ENCODE measurements at places on chromosomes 2 and 18.

- DNase-seq = no peak
These were observed 17.2 kb upstream of the GYPC start for GRCh38 chr2:126638746-126639145.

DNA sequence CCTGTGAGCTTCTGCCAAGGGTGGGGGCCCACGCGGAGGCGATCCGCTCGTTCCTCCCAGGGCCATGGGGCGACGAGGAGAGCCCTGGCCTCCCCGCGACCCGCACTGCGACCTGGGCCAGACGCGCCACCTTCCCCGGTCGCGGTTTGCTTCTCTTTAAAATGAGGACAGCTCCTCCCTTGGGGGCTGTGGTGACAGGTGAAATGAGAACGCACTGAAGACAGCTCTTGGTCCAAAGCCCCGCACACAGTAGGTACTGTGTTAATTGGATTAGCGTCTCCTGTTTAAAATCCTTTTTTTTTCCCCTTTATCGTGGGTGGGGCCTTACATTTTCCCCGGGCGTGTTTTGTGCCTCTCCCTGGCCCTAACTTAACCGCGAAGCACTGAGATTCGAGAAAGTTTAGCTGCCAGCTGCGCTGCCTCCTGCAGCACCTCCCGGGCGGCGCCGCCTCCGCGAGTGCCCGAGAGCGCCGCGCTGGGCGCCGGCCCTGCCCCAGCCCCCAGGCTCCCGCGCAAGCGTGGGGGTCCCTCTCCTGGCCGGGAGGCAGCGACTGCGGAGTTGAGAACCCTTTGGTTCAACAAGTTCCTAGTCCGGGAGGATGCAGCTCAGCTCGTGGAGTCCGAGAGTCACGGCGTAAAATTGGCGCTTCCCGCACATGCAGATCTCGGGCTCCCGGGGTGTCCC, 1.1 kb downstream of the HPCAL1 start:
- no peak for DNase-seq

DNA sequence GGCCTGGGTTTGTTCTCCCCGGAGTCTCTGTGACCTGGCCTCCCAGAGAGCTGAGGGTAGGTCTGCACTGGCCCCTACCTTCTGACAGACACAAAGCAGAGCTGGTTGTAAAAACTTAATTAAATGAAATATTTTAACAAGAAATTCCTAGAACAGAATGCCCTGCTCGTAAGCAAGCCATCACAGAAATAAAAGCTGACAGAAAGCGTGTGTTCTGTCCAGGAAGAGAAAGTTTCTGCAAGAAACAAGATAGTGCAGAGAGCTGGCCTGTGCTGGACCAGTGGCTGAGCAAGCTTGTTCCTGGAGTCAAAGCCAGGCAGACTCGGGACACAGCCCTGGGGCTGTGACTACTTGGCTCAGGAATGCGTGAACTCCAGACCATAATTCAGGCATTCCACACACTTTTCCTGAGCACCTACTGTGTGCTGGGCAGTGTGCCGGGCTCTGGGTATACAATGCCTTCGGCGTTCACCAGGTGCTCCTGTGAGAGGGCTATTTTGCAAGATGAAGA, 51.6 kb downstream of the APOB start:
- DNase-seq = no peak

DNA sequence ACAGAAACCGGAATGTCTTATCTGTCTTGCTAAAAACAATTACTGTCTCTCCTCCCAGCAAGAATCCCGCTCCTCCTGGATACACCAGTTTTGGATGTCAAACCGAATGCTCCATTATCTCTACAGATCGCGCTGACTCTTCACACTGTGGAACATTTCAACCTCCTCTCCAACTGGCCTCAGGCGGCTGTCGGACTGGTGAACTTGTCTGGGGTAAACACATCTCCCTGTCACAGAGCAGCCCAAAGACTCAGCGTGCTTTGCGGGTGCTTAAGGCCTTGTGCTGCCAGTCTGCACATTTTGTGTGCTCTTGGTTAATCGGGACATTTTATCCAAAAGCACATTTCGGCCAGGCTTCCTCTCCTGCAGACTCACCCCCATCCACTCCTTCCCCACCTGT, 173.1 kb downstream of the ICOS start:
- DNase-seq = no peak

GRCh38 chr2:9462886-9463697, 11.3 kb upstream of the IAH1 start:
- no peak for DNase-seq

- no peak for DNase-seq
These were observed 6.2 kb downstream of the ZBTB7C start for GRCh38 chr18:48402953-48403352.

GRCh38 chr2:127398239-127398590, 10.4 kb upstream of the MAP3K2 start:
- DNase-seq = no peak

- DNase-seq = peak; percentile 52
These were observed 173.1 kb upstream of the STON1 start for GRCh38 chr2:48356701-48357325.

DNA sequence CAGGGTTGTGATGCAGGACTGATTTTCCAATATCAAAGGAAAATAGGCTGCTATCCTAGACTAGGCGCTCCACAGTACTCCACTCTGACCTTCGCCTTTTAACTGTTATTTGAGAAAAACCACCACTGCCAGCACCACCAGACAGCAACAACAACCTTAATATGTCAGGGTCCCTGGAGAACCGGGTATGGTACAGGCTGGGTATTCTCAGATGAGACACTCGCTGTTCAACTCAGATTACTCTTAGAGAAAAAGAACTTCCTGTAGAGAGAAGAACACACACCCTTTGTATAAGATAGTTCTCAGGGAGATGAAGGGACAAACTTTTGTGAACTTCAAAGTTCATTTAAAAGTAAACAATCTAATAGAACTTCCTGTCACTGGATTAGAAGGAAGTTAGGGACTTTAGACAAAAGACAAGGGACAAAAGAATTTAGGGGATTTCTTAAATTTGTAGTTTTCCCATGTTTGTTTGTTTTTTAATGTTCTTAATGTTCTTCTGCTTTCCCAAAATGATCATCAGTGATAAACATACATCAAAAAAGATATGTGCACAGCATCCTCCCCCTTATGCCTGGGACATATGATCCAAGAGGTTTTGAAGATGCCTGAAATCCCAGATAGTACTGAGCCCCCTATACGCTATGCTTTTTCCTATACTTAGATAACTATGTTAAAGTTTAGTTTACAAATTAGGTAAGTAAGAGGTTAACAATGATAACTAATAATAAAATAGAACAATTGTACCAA, 41.3 kb upstream of the PPP1R1C start:
- DNase-seq = no peak

GRCh38 chr2:203891474-203891873, 23.9 kb downstream of the CTLA4 start:
- no peak for DNase-seq

DNA sequence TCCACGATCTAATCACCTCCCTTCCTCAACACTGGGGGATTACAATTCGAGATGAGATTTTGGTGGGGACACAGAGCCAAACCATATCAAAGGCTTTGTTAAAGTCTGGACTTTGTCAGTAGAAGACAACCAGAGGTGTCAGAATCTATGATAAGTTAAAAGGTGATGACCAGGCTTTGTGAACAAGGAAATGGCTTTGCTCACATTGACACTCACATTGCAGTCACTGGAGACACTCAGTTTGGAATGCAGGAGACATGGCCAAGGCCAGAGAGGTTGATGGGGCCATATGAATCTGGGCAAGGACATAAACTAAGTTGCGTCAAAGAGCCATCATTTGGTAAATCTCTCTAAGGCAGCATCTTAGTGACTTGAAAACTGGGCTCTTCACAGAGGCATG, 678.2 kb upstream of the FSHR start:
- DNase-seq = no peak
